HCT116 (cell line): ENCODE measurements at places on chromosomes 4 and X. TPM values are rescaled to one million over a fixed set of nuclear protein-coding genes. Genes with fewer than 3 reads are reported as not detected.

GRCh38 chr4:140102421-140102820 is 51.6 kb downstream of the MAML3 start:
- no peak for DNase-seq

- no peak for DNase-seq
These were observed 68.3 kb upstream of the CHRDL1 start for GRCh38 chrX:110863883-110864282.

DNA sequence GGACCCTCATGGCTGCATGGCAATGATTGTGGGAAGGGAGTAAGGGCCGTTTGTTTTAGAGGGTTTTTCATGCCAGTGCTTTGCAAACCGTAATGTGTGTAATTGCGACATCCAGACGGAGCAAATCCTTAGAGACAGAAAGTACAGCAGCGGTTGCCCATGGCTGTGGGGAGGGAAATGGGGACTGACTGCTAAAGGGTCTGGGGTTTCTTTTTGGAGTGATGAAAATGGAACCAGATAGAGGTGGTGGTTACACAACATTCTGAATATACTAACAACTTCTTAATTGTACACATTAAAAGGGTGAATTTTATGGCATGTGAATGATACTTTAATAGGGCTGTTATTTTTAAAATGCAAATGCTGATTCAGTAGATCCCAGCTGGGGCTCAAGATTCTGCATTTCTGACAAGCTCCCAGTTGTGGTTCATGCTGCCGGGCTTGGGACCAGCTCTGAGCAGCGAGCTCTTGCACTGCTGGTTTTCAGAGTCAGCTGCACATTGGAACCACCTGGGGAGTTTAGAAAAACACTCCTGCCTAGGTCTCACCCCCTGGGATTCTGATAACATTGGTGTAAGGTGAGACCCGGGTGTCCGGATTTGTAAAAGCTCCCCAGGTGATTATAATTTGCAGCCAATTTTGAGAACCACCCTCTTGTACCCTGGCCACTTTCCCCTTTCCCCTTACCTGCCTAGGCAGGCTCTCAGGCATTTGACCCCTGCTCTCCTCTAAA is 47.7 kb downstream of the PRPS1 start:
- DNase-seq = no peak

PPA2 gene
- 98.5 TPM for total RNA-seq
